Right kidney (tissue), 9 donors: ENCODE measurements at places on chromosomes 7 and 10.

DNA sequence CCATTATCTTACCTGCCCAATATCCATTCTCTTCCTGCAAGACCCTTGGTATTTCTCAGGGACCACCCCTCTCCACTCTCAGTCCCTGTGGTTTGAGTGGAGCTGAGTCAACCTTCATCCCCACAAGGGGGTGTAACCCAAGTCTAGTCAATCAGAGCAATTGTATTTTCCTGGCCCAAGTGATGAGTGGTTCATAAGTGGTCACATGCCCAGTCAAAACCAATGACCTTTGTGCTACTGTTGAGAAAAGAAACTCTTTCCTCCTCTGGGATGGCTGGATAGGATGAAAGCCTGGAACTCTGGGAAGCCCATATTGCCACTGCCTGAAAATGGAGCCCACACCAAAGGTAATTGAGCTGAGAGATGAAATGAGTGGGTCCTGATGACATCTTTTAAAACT lies 93.6 kb downstream of the SNX10 start:
- no peak for DNase-seq

DNA sequence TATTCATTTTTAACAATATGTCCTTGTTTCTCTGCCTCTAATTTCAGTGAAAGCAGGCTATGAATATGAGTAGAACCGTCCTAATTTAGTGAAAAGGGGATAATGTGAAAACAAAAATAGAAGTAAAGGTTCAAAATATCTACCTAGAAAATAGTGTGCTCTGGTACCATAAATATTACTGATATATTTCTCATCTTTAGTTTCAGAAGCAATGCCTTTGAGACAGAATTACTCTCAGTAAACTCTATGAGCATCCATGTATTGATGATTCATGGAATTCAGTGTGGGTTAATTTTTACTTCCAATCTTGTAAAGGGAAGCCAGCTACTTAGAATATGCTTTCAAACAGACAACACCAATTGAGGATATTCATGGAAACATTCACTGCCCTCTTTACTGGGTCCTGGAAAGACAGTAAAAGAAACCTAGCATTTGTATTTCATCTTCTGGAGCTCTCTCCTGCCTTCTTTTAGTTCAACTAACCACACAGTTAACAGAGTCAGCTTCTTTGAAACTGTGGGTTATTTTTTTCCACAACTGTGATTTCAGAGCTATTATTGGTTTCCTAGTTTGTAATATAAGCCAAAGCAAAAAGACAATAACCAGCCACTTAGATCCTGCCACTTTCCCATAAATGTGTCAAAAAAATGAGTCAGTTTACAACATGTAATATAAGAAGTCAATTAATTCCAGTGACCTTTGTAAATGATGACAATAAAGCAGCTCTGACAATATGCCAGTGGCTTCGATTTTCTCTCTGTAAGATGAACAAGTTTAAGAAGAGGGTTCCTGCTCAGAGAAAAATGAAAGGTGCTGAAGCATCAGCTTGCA lies 1.7 kb downstream of the LRRN3 start:
- DNase-seq = no peak

DNA sequence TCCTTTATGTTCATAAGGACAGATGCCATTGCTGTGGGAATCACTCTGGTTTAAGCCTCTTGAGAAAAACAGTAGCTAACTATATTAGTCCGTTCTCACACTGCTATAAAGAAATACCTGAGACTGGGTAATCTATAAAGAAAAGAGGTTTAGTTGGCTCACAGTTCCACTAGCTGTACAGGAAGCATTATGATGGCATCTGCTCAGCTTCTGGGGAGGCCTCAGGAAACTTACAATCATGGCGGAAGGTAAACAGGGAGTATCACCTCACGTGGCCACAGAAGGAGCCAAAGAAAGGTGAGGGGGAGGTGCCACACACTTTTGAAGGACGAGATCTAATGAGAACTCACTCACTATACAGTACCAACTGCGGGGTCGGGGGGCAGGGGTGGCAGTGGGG lies 2.9 kb upstream of the CAV2 start:
- no peak for DNase-seq

- DNase-seq = no peak
Measured at GRCh38 chr10:80528185-80528700, 9.5 kb upstream of the SH2D4B start.

DNA sequence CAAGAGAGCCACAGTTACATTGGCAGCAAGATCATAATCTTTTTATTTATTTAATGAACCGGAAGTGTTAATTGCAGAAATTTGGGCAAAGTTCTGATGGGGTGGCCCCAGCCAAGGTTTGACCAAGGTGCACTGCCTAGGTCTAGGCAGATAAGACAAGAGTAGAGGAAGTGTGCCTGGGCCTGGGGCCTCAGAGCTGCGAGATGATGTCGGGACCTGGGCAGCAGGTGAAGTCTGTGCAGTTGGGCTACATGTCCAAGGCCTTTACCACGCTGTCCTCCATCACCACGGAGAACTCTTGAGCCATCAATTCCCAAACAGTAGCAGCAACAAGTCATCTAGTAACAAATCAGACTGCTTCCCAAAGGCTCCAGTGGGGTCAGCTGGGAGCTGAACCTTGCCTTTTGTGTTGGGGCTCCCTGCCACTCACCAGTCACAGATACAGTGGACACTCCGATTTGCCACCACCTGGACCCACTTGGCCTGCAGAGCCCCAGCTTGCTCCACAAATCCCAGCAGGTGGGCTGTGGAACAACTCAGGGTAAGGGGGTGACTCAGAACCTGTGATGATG lies 52.5 kb upstream of the COMTD1 start:
- no peak for DNase-seq

DNA sequence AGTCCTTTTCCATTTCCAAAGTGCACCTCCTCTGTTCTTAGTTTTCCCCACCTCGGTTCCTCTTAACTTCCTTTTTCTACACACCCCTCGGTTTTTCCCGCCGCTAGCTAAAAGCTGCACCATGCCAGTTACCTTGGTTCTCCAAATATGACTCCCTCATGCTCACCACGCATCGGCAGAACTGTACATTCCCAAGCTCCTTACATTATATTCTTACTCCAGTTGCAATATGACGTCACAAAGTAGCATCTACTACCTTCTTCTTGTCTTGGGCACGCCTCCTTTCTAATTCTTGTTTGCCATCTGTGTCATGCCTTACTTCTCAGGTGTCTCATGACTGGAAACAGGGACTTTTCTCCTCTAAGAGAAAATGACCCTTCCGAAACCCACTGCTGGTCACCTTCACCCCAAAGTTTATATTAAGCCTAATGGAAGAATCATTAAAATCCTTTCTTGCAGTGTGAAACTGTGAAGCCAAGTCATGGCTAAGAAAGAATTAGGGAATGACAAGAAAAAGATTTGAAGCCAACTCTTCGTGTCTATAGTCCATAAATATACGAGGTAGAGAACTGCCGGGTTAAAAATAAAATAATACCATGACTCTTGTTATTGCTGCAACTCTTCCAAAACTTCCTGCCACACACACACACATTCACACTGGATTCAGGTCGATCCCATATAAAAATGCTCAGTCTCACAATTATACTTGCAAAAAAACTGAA lies 1.7 kb downstream of the ESYT2 start:
- no peak for DNase-seq

DNA sequence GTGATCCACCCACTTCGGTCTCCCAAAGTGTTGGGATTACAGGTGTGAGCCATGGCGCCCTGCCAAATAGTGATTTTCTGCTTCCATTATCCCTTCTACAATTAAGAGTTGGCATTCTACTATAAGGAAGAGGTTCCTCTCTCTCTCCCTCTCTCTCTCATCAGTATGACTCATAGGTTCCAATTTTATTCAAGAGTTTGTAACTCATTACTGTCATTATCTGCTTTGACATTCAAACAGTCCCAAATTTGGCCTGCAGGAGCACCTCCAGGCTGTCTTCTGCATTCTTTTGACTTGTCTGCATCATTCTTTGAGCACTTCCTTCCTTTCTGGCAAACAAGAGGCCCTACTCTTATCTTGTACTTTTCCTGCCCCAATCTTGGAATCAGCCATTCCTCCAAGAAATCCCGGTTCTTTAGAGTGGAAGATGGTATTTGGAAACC lies 33.2 kb upstream of the CALU start:
- no peak for DNase-seq

DNA sequence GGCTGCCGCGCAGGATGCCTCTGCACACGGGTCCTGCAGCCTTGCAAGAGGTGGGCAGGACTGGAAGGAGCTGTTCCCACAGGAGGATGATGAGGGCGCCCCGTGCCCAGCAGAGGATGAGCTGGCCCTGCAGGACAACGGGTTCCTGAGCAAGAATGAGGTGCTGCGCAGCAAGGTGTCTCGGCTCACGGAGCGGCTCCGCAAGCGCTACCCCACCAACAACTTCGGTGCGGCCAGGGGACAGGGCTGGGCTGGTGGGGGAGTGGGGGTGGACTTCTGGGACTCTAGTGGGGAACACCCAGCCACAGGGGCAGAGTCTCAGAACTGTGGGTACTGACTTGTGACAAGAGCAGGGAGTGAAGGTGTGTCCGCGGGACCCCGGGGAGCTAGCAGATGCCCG lies 16.0 kb downstream of the ZFYVE27 start:
- no peak for DNase-seq

DNA sequence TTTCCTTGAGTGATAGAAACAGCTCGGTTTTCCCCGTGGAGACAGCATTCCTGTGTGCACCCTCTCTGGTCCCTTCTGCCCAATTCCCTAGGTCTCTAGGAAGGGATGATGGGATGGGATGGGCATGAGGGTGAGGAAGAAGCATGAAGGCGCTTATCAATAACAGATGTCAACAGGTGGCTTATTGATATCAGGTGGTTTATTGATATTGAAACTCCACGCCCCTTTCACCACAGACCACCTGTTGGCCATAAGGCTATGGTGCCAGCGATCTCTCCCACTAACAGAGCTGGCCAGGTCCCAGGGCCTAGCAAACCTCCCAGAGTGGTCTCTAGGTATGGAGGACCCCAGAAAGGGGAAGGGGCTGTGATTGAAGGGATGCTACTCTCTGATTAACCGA lies 7.9 kb downstream of the MOSPD3 start:
- no peak for DNase-seq

- no peak for DNase-seq
Measured at GRCh38 chr7:36733411-36733810, 9.1 kb upstream of the AOAH start.

DNA sequence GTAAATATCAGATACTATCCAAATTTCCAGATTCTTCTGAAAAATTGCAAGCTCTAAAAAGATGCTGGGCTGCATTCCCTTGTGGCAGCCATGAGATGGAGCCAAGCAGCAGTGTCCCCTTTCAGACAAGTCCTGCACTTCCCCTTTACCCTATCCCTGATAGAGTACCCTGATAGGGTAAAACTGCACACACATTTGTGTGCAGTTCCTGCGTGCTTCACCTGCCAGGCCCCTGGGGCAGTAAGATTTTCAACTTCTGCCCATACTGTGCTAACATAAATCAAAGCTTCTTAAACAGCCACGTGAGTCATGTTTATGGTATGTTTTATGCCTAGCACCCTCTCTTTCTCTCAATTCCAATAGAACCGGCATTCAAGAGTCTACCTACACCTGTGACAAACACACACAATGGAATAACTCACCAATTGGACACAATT lies 52.2 kb downstream of the IFIT5 start:
- DNase-seq = no peak

DNA sequence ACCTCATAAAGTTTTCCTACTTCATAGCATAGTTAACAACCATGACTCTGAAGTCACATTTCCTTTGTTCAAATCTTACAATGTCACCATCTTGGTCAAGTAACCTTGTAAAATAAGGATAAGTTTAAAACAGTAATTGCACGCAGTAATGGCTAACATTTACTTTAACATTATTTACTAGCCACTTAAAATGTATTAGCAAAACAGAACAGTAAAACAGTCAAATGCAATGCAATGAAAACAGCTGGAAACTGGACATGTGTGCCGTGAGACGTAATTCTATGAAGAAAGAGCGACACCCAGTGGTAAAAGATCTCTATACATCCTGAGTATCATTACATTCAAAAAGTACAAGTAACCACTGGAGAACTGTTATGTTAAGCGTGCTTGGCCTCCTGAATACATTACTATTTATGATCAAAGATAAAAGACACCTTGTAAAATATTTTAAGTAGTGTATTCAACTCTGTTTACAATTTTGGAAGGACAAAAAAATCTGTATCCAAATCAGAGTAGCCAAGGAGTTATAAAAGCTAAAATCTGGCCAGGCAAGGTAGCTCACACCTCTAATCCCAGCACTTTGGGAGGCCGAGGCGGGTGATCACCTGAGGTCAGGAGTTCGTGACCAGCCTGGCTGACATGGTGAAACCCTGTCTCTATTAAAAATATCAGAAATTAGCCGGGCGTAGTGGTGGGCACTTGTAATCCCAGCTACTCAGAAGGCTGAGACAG lies 27.2 kb downstream of the ATE1 start:
- DNase-seq = peak; percentile 47

DNA sequence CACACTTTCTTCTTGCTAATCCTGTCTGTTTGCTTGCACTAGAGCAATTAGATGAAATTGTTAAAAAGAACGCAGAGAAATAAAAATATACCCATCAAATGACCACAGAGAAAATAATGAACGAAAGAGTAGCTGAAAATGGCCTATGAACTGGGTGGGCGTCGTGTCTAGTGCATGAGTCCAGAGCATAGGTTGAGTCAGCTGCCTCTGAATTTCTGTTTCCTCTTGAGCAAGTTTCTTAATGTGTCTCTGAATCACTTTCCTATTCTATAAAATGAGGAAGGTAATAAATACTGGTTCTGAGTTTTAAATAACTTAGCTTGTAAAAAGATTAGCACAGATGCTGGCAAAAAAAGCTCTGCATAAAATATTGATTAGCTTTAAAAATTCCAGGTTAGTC lies 75.0 kb downstream of the POM121L12 start:
- no peak for DNase-seq

DNA sequence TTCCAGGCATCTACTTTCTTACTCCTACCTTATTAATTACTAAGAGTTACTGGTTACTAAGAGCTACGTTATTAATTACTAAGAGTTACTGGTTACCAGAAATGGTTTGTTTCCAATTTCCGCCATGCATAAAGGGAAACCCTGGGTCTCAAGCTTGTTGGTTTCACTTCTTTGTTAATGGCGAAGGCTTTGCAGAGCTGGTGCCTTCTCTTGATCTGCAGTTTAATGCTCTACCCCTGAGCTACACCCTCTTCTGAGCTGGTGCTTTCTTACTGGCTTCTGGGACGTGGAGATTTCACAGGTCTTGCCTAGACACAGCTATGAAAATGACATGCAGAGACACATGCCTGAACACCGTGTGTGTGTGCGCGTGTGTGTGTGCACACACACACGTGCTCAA lies 560 bp downstream of the CPA4 start:
- DNase-seq = no peak
